Hematopoietic multipotent progenitor cell treated with erythropoietin and hydrocortisone succinate and interleukin-3 and kit ligand, for 8 days (in vitro differentiated cells): ENCODE measurements at places on chromosomes 2 and 18.

DNA sequence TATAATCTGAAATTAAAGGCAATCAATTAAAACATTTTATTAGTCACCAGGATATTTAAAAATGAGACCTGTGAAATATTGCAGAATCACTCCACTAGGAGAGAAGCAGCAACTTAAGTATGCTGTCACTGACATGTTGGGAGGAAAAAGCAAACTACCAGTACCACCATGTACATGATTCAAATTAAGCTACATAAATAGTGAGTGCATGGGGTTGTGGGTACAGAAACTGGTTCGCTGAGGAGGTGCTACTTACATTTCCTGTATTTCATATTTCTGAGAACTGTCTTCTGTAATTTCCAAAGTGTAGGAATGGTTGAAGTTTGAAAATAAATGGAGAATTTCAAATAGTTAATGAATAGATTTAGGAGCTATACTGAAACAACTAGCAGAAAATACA lies 7.9 kb upstream of the NR4A2 start:
- peak; percentile 30 for DNase-seq

GRCh38 chr2:3244486-3244885 lies 133.1 kb downstream of the EIPR1 start:
- no peak for DNase-seq

- peak; percentile 40 for DNase-seq
These were observed 207.0 kb upstream of the CXCR4 start for GRCh38 chr2:136324966-136325365.

GRCh38 chr2:188114014-188114413 lies 177.7 kb upstream of the GULP1 start:
- DNase-seq, result no peak

DNA sequence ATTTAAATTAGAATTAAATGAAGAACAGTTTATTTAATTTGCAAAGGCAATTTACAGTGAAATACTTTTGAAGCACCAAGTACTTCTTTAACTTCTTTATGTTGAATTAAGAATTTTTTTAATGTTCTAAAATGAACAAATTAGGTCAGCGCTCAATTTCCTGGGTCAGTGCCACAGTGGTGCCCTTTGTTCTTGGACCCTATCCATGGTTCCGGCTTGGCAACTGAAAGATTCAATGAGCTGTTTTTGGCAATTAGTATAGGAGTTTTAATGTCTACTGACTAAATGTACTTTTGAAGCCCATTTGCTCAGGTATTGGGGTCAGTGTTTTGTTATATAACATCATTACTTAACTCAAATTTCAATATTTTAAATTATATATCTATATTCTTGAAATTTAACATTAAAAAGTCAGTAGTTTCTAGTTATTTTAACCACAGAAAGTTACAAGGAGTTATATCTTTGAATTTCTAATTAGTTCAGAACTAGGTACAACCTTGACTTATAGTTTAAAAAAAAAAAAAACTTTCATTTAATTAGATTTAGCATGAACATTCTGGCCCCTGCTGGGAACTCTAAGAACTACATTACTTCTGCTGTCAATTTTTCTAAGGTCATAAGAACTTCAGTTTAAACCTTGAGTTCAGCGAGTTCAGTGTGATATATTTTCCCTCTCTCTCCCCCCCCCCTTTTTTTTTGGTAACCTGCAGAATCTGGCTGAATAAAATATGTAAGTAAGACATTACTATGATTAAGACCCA lies 7.6 kb upstream of the MSTN start:
- peak; percentile 82 for DNase-seq

- no peak for DNase-seq
These were observed 517.8 kb upstream of the DSEL start for GRCh38 chr18:68034296-68034695.

DNA sequence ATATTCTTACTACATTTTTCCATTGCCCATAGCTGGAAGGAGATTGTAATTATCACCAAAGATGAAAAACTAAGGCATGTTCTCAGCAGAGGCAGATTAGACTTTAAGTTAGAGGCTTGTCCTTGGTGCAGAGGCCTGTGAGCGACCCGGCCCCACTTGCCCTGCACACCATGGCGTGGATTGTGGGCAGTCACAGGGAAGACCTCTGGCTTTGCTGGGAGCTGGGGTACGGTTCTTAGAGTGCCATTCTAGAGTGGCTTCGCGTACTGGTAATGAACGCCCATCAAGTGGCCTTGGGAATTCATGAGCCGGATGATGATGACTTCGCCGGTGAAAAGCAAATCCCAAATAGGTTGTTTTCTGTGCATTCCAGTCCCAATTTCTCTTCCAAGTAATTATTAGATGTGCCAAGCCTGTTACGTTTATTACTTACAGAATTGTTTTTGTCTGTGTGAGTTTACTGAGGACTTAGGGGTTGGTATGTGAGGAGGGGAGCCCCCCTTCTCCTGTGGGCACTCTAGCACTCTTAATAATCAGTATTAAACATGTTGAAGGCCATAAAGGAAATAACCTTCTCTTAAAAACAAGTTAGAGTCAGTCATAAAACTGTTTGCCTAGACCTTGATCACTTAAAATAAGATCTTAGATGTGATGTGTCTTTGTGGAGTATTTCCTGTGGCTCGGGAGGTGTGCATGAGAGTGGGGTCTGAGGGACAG lies 90.6 kb downstream of the LDLRAD4 start:
- DNase-seq, result no peak

- DNase-seq, result no peak
These were observed 824.2 kb downstream of the PLCL1 start for GRCh38 chr2:198628596-198628995.

DNA sequence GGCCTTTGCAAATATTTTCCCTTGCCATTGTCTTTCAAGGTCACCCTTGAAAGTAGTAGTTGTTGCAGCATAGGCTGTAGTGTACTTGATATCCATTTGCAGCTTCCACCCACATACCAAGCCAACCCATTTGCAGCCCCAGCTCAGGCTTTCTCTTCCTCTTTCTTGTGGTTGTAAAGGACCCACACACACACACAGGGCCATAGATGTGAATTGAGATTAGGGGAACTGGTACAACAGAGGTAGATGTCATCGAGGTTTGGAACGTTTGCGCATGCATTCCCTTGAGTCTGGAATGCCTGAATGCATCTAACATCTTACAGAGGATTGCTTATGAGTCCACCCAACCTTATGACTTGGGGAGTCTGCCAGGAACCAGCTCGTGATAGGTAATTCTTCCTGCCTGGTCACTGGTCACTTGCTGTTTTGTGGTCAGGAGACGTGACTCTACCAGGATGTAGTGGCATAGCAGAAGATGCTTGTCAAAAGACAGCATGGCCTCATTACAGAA lies 91.9 kb downstream of the MRPS9 start:
- peak; percentile 32 for DNase-seq

DNA sequence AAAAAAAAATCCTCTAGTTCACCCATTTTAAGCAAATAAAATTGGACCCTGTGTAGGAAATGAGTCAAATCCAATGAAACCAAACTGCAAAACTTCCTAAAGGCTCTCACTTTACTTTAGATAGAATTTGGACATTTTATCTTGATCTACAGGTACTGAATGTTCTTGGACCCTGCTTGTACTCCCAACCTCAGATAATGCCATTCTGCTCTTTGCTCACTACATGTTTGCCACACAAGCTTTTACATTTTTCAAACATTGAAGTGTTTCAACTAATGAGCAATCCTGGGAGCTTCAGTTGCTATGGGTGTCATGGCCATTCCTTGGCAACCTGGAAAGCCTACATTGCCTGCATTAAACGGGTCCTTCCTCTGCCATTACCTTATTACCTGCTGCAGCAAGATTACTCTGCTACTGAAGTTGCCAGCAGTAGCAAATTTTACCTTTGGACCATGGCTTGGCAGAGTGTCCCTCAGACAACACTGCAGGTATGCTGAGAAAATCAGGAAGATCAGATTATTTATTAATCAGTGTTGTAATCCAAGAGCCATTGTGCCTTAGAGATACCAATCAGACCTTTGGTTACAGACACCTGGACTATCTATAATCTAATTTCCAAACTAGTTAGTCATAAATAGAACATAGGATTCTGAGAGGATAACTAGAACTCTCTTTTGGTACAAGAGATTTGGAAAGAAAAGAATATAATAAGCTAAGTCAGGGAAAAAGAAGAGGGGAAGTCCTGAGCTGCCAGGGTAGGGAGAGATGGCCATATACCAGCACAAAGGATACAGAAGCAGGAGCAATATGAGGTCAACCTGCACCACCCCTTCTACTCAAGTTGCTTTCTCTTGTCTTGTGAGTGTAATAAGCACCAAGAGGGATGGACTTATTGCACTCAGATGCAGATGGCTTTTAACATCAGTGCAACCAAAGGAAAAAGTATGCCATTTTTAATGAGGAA lies 293.3 kb upstream of the TFPI start:
- no peak for DNase-seq

GRCh38 chr18:69957747-69958146 lies 10.1 kb upstream of the CD226 start:
- no peak for DNase-seq

- DNase-seq, result no peak
These were observed 140.3 kb upstream of the SLC8A1 start for GRCh38 chr2:40592218-40592617.

DNA sequence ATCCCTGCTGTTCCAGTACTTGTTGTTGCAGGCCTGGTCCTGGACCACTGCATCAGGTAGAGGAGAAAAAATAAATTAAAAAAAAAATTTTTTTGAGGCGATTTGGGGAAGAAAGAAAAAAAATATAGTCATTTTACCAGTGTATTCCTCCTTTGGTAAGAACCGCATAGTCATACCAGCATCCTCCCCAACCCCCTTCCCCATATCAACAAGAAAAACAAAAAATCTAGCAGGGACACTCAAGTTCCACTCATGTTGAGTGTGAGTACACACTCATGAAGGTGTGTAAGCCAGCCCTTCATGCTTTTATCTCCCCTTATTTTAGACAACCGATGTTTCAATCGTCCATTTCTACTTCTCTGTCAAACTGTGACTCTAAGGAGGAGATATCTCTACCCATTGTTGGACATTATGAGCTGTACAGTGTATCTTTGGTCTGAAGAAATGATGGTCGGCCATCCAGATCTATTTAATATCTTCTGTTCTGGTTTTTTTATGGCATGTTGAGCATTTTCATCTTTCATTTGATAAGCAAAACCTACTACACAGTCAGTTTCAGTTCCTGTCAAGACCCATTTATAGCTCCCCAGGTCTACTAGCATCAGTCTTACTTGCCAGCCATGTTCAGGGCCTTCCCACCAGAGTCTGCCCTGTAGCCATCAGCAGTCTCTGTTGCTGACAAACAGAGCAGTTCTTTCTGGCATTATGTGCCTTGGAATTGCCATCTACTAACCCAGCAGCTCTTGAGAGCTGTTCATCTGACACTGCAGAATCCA lies 20.0 kb downstream of the ELP2 start:
- DNase-seq, result no peak

DNA sequence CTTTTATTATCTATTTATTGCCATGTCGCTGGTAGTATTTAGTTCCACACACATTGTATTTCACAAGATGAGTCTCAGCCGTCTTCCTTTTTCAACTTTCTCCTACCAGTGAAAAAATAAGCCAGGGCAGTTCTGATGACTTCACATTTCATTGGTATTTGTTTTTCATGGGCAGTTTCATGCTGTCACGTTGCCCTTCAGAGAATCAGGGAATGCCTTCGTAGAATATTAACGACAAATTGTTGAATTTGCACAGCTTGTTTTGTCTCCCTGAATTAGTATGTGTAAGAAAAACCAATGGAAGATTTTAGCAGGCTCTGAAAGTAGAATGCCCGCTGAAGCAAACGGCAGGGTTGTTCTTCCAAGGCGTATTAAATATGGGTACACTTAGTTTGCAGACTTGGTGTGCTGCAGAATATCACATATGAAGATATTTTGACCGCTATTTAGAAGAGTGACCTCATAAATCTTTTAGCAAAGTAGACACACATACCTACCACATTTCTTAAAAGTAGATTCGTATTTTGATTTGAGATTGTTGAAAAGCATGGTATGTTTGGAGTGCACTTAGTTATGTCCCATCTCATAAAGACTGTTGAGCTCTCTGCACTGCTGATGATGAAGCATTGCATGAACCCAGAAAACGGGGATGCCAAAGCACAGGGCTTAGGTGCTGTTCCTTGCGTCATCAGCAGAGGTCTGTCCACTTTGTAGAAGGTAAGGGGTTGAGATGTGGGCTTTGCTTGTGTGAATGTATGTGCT lies 2.9 kb downstream of the NEDD4L start:
- DNase-seq, result no peak

- no peak for DNase-seq
These were observed at the start of gene FER1L5 for GRCh38 chr2:96642564-96643360. TSS of gene FER1L5 (plus strand) at chr2:96642764. CDS start at chr2:96642837, 73 bp downstream.

DNA sequence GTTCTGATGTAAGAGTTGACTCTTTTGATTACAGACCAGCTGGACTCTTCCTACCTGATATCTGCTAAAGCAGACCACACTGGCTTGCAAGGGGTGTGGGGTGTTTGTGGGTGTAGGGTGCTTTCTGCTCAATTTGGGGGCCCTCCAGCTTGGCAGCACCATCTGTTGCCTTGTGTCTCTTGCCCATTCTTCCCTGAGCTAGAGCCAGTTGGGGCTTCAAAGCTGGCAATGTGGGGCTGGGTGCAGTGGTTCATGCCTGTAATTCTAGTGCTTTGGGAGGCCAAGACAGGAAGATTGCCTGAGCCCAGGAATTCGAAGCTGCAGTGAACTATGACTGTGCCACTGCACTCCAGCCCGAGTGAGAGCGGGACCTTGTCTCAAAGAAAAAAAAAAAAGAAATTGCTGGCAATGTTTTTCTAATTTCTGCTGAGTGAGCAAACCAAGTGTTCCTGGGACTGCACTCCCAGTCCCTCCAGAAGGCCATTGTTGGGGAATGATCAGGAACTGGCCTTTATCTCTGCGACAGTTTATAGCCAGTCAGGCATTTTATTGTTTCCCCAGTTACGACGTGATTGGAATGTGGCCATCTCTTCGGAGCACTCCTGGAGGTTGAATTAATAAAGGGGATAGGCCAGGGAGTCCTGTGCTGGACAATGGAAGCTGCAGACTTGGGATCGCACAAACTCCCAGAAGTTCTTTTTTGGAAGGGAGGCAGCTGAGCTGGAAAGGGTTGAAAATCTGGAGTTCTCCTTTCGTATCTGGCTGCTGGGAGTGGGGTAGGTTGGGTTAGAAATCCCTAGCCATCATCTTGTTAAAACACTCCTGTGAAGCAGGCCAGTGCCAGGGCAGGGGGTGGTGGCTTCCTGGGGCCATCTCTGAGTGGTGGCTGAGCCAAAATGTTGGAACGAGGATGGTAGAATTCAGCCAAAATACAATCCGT lies 57.2 kb downstream of the LIPG start:
- DNase-seq, result no peak

DNA sequence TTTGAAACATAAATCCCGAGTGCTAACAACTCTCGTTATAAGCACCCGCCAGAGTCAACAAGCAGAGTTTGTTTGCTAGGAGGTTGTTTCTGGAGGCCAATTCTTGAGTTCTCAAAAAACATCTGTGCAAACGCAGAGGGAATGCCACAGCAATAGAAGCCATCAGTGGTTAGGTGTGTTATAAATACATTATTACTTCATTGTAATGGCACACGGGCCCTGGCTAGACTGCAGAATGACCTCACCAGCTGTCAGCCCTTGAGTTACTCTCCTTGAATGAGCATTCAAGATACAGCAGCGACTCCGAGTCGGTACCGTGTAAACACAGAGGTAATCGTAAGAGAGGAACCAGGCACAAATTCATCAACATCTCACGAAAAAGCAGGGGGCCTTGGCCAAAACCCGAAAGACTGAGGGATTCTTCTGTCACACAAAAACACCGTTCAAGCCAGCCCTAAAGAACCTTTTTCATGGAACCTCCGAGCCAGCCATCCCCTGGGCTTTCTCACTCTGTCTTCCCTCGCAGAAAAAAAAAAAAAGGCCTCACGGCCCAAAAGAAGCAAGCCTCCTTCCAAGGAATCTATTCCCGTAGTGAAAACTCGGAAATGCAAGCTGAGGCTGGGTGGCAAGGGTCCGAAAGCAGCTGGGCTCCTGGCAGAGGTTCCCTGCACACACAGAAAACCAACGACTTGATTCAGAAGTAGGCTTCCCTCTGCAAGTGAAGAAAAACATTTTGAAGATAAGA lies 133.7 kb upstream of the MEIS1 start:
- no peak for DNase-seq
